ENCODE measurements at places on chromosomes 1 and 21. TPM values are rescaled to one million over a fixed set of nuclear protein-coding genes. Genes with fewer than 3 reads are reported as not detected.

GRCh38 chr1:209600541-209600940, 17.0 kb downstream of the CAMK1G start:
- peak; percentile 46 for DNase-seq

The SIM2 gene
- total RNA-seq: under 0.01 TPM

The CD1D gene
- 1.3 TPM for total RNA-seq

The SUSD4 gene
- 8.9 TPM for total RNA-seq

Measured in mammary epithelial cell (primary cell).